ENCODE measurements at places on chromosomes 1 and 21.

- no peak for DNase-seq
These were observed 63.7 kb upstream of the WNT4 start for GRCh38 chr1:22206551-22207125.

- no peak for DNase-seq
These were observed 89.9 kb upstream of the SLC2A1 start for GRCh38 chr1:43048601-43049011.

- DNase-seq = no peak
These were observed 2.1 kb downstream of the BRINP2 start for GRCh38 chr1:177172866-177173265.

- no peak for DNase-seq
These were observed 29.6 kb downstream of the ITLN2 start for GRCh38 chr1:160924791-160925651.

DNA sequence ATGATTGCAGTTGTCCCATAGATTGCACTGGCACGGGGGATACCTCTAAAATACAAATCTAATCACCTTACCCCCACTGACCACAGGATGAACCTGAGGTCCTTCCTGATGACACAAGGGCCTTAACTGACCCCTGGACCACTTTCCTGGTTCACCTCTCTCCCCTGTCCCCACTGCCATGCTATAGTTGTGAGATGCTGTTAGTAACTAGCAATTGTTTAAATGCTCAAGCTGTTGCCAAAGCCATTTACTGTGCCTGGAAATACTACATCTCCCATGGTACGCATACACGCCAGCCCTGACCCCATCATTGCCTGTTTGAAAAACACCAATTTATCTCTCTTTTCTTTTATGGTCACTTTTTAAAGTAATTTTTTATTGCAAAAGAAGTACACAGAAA is 29.1 kb upstream of the RGS8 start:
- no peak for DNase-seq

- no peak for DNase-seq
These were observed 5.0 kb downstream of the ATXN7L2 start for GRCh38 chr1:109488696-109489095.

DNA sequence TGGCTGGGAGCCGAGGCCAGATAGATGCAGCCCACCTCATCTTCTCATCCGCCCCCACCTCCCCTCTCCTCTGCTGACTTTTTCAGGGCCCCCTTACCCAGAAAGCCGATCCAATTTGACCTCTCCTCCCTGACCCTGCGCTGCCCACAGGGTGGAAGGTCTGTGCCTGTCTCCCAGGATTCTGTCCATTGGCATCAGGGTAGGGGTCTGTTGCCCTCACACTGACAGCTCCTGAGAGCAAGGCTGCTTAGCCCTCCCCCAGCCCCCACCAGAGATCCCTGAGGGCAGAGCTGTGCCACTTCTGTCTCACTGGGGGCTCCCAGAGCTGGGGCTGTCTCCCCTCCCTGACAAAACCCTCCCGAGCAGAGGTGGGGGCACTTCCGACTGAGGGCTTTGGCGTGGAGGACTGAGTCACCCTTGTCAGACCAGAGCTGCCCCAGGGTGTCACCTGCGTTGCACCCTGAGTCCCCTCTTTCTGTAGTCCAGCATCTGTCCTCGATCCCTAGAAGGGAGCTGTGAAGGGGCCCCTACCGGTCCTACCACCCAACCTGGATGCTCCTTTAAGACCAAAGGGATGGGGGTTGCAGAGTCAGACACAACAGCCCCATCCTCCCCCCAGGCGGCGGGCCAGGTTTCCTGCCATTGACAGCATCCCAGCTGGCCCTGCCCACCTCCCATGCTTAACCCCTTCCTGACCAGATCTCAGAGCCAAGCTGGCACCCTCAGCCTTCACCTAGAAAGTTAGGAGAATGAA is 2.4 kb upstream of the FAM110D start:
- no peak for DNase-seq

DNA sequence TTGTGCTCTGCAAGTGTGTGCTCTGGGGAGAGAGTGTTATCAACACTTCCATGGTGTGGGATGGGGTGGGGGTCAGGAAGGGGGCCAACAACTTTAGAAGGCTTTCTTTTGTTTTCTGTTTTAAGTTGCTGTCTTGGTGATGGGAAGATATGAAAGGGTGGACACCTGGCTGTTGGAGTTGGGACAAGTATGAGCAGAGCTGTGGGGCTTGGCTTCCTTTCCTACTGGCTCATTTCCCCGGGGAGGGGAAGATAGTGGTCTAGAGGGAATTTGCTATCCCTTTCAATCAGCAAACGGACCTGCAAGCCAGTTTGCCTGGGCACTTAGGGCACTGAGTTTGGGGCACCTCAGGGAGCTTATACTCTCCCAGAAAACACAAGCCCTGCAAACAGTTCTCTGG is 19.2 kb downstream of the IER5 start:
- no peak for DNase-seq

GRCh38 chr1:9165396-9165795 is 36.5 kb upstream of the GPR157 start:
- no peak for DNase-seq

- no peak for DNase-seq
These were observed 10.1 kb upstream of the ABCA4 start for GRCh38 chr1:94130851-94131595.

DNA sequence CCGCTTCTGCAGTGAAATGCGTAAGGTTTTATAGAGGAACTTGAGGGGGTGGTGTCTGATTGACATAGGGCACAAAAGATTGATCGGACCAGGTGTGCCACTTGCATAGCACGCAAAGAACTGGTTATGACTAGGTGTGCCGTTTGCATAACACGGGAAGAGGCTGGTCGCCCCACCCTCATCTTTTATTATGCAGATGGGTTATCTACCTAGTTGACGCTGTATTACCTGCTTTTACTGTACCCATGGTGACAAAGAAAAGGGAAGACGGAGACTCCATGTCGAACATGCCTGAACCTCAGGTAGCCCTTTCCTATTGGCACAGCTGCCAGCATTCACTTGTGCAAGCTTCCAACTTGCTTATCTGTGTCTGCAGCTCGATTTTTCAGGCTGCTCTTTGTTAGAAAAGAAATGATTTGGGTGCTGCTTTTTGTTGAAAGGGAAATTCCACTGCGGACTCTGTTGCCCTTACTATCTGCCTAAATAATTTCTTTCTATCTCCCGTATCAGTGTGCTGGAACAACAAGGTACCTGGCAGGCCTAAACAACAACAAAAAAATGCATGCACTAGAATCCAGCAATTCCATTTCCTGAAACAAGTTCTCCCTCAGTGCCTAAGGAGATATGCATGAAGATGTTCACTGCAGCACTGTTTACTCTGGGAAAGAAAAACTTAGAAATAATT is 194.4 kb upstream of the KAZN start:
- DNase-seq = no peak

DNA sequence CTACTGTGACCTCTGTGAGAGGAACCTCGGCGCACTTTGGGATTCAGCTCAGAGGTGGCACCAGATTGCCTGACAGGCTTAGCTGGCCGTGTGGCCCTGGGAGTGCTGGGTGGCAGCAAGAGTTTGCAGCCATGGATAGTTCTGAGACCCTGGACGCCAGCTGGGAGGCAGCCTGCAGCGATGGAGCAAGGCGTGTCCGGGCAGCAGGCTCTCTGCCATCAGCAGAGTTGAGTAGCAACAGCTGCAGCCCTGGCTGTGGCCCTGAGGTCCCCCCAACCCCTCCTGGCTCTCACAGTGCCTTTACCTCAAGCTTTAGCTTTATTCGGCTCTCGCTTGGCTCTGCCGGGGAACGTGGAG is 67.5 kb downstream of the DISC1 start:
- DNase-seq = no peak

DNA sequence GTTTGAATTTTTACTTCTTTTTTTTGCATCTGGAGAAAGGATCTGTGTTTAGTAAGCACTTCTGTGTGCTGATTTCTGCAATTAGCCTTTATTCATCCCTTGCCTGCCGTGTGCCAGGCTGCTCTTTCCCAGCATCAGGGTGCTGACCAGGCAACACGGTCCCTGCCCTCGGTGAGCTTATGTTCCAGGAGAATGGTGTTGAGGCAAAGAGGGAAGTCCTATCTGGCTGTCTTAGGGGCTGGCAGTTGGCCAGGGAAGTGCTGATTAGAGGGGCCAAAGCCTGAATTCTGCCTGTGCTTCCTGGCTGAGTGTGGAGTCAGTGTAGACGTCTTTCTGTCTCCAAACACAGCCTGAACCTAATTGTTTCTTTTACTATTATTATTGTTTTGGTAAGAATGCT is 187.1 kb downstream of the CAMTA1 start:
- DNase-seq = no peak

- no peak for DNase-seq
These were observed 17.1 kb upstream of the ESRRG start for GRCh38 chr1:216740331-216740730.
